MV-4-11 (cell line): ENCODE measurements at places on chromosomes 1 and 21.
A peak's percentile ranks its signal among the peaks of the same experiment; 100 is the strongest.

DNA sequence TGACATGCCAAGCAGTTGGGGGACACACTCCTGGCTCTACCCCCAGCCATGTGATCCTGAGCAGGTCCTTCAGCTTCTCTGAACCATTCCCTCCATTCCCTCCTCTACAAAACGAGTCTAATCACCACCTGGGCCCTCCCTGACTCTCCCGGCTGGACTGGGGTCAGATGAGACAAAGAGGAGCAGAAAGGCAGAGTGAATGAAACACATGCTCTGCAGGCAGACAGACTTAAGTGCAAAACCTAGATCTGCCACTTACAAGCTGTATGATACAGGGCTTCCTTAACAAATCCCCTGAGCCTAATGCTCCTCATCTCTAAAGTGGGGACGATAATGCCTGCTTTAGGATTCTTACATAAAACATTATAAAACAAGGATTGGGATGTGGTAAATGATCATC, 17.3 kb downstream of the RIMS3 start:
- DNase-seq = no peak

- DNase-seq = no peak
These were observed 18.7 kb downstream of the WNT2B start for GRCh38 chr1:112527266-112528010.

DNA sequence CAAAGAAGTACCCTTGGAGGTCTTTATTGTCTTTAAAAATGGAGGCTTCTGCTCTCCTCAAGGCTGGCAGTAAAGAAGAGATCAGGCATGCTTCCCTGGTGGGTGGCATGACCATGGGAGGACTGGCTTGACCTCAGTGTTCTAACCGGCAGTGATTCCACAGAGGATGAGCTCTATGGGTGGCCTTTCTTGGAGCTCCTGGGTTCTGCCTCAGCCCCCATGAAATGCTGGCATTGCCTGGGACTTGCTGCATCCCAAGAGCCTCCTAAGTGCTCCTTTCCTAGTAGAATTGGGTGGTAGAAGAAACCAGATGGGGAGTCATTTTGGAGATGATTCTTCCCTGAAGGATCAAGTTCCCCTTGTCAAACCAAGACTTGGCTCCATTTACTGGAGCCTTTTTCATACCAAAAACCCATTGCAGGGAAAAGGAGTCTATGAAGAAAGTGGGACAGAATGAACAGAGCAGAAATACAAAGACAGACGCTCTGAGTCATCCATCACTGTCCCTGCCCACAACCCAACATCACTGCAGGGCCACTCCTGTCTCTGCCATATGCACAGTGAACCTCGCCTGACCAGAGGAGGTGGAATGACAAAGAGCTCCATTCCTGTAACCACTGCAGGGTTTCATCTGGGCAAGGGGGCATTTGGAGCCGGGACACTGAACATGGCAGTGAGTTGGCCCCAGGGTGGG, 42.4 kb downstream of the RIMS3 start:
- DNase-seq = no peak

GRCh38 chr1:167518331-167518700, at the start of gene CD247:
Gene CD247, minus strand, starts transcription at chr1:167518529. Its CDS starts 64 bp downstream, at chr1:167518465.
- DNase-seq = no peak

GRCh38 chr1:155910621-155911121, 478 bp downstream of the RIT1 start:
- DNase-seq = no peak

GRCh38 chr1:24872061-24872850, 57.8 kb downstream of the RUNX3 start:
- peak; percentile 98 for DNase-seq

- no peak for DNase-seq
These were observed 40.0 kb downstream of the MTARC1 start for GRCh38 chr1:220826729-220827128.

DNA sequence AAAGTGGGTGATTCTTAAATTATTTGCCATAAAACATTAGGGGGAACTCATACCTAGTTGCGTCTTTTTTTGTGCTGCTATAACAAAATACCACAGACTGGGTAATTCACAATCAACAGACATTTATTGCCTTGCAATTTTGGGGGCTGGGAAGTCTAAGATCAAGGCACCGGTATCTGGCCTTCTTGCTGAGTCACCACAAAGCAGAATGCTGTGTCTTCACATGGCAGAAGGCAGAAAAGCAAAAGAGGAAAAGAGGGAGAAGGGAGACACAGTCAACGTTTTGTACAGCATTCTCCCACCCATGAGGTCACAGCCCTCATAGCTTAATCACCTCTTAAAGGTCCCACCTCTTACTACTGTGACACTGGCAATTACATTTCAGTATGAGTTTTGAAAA, 291.0 kb downstream of the CHRM3 start:
- no peak for DNase-seq

DNA sequence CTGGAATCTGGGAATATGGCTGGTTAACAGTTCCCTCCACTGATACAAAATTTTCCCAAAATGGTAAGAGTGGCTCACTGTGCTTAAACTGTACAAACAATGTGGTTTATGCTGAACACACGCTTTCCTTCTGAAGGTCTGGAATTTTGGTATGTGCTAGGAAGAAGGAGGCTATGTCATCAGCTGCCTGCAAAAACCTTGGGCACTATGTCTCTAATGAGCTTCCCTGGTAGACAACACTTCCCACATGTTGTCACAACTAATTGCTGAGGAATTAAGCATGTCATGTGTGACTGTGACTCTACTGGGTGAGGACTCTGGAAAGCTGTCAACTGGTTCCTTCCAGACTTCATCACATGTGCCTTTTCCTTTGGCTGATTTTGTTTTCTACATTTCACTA, 29.2 kb downstream of the IPP start:
- no peak for DNase-seq

DNA sequence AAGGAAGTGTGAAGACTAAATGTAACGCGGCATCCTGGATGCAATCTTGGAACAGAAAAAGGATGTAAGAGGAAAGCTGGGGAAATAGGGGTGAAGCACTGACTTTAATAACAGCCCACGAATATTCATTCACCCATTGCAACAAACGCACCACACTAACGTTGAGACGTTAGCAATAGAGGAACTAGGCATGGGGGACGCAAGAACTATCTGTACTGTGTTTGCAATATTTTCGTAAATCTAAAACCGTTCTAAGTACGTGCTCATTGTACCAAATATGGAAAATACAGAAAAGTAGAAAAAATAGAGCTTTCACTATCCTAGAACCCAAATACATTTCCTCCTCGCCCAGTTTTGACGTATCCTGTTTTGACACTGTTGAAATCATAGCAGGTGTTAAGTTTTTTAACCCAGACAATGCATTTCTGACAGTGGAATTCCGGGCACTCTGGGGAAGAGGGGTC, 3.9 kb downstream of the LAPTM5 start:
- DNase-seq = peak; percentile 77

DNA sequence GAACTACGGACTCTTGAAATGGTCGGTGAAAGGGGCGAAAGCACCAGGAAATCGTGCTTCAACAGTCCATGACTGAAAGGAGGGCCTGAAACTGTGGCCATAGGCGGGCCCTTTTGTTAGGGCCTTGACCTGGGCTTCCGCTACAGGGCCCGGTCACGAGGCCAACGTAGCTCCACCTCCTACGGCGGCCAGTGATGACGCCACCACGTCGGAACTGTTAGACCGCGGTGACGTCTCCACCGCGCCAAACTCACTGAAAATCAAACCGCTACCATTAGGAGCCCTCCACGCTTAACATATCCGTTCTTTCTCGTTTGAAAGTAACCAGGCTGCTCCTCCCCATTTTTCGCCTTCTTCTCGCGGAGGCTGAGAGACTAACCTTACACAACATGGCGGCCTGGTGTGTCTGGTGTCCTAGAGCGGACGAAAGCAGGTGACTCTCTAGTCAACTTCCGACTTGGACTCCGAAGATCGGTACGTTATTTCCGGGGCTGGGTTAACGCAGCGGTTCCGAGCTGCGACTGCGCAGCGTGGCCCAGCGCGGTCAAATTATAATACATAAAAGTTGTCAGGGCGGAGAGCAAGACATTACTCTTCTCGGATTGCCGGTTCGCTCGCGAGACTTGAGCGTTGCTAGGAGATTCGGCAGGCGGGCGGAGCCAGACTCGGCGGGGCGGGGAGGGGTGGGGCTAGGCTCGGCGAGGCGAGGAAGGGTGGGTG, 371 bp upstream of the CACYBP start:
- peak; percentile 98 for DNase-seq

GRCh38 chr1:110424699-110425611, 17.5 kb upstream of the LAMTOR5 start:
- DNase-seq = no peak

DNA sequence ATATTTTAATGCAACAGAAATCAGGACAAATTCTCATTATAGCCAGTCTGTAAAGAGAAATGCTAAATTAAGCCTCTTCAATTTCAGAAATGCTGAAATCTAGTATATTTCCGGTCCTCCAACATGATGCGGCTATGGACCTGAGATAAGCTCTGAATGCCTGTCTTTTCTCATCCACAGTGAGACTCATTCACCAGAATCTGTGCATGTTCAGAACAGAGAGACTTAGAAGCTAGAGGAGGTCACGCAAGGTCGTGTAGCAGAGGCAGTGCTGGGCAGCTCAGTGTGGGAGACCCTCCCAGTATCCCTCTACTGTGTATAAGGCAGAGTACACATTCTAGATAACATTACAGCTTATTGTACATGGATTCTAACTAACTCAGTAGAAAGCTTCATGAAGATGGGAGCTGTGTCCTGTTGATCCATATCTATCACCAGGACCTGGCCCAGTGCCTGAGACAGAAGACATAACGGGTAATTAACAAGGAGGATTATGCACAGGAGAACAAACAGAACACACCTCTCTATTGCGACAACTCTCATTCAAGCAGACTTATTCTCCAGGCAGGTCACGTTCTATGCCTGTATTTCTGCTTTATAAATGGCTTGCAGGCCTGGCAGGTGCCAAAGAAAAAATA, 97.0 kb upstream of the COA6 start:
- DNase-seq = no peak

DNA sequence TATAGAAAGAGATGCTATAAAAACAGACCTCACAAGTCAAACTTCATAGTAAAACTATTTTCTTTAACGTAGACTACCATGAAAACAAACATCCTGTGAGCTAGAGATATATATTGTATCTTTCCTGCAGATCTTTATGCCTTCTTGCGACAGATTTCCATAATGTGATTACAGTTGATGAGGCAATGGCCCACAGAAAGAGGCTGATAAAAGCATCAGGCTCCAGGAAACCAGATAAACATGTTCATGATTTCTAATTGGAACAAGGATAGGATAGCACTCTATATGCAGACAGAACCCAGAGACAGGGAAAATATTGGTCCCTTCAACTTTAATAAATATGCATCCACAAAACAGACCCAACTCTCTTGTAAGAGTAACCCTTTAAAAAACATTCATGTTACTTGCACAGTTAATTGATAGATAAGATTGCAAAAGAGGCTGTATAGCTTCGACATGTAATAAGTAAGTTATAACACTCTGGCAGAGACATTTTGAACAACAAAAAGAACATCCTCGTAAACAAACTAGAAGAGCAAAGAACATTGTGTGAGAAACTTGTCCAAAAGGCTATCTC, 329.4 kb downstream of the AGBL4 start:
- no peak for DNase-seq

DNA sequence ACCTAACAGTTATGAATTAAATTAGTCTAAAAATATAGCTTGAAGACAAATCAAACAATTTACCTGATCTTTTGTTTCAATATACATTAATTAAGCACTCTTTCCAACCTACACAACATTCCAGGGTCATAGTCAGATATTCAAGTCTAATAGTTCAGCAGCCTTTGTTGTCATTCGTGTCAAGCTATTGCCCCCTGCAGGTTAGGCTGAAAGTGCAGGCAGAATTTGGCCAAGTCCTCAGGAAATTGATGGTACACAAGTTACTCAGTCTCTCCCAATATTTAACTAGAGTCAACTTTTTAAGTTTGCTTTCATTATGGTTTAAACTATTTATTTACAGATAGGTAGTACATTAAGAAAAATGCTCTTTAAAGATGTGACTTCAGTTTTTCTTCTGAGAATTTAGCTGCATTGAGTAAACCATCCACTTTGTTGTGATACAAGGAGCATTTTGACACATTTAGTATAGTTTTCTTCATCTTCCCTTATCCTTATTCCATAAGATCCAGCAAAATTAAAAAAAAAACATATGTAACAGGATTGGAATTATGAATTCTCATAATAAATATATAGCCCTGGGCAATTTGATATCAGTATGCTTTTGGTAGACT, 130.3 kb upstream of the DPYD start:
- DNase-seq = peak; percentile 67

DNA sequence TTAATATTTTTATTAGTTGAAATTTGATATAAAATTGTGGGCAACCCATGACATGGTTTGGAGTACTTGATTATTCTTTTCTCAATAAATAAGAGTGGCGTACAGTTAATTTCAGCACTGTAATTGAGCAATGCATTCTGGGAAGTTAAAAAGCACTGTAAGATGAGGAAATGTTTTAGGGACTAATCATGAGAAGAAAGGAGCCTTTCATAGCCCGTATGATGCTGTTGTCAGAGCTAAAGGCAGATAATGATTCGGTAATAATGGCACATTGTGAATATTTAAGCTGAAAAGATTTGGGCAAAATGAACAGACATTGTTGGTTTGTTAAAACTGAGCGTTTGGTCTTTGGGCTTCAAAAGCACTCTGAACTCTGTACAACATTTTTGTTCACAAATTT, 139.3 kb downstream of the NFIA start:
- no peak for DNase-seq

GRCh38 chr1:169201084-169201619, 94.7 kb downstream of the ATP1B1 start:
- DNase-seq = no peak

DNA sequence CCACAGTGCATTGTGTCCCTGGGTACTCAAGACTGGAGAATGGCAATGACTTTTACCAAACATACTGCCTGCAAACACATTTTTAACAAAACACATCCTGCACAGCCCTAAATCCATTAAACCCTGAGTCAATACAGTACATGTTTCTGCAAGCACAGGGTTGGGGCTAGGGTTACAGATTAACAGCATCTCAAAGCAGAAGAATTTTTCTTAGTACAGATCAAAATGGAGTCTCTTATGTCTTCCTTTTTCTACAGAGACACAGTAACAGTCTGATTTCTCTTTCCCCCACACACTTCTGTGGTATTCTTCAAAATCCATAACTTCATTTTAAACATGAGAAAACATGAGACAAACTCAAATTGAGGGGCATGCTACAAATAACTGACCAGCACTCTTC, 13.9 kb downstream of the BMP8A start:
- no peak for DNase-seq

GRCh38 chr1:232376632-232377493, 253.1 kb downstream of the SIPA1L2 start:
- DNase-seq = no peak

- no peak for DNase-seq
These were observed 22.0 kb downstream of the SLC37A1 start for GRCh38 chr21:42535602-42536171.

- no peak for DNase-seq
These were observed 30.5 kb upstream of the CAMSAP2 start for GRCh38 chr1:200708161-200708560.
